Ecto neural progenitor cell (in vitro differentiated cells): ENCODE measurements at places on chromosomes 6 and 20.

- DNase-seq = no peak
These were observed 332.6 kb upstream of the MANEA start for GRCh38 chr6:95244751-95245150.

- DNase-seq = no peak
These were observed 187.5 kb downstream of the BACH2 start for GRCh38 chr6:90109141-90109540.

DNA sequence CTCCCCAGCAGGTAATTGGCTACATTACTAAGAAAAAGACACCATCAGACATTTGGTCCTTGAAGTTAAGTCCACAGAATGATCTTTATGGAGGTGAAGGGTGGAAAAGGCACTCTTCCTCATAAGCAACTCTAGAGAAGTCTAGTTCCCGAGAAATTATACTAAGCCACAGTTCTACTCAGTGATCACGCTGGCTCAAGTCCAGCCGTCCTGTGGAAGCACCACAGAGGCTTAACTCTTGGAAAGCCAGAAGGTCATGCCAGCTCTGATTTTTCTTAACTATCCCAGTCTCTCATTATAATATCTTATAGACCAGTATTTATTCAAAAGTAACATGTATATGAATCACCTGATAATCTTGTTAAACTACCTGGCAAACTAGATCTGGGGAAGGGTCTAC, 258.5 kb downstream of the EYA4 start:
- no peak for DNase-seq

GRCh38 chr6:40877362-40877761, 161.7 kb downstream of the UNC5CL start:
- no peak for DNase-seq

GRCh38 chr6:89360415-89360999, 8.0 kb upstream of the UBE2J1 start:
- DNase-seq = no peak

GRCh38 chr6:85275338-85275985, 174.4 kb upstream of the NT5E start:
- no peak for DNase-seq

GRCh38 chr20:32474967-32475811, 109.9 kb downstream of the NOL4L start:
- DNase-seq = peak; percentile 80

- DNase-seq = no peak
These were observed 39.2 kb downstream of the PSMG4 start for GRCh38 chr6:3297909-3298308.

- no peak for DNase-seq
These were observed 44.8 kb downstream of the POPDC3 start for GRCh38 chr6:105135056-105135455.
